ENCODE measurements at places on chromosomes 16 and 17.

- DNase-seq = peak; percentile 1
Measured at GRCh38 chr17:39738983-39739884, 1.5 kb downstream of the GRB7 start.

- DNase-seq = no peak
Measured at GRCh38 chr17:77782201-77782600, 176.3 kb upstream of the TNRC6C start.

DNA sequence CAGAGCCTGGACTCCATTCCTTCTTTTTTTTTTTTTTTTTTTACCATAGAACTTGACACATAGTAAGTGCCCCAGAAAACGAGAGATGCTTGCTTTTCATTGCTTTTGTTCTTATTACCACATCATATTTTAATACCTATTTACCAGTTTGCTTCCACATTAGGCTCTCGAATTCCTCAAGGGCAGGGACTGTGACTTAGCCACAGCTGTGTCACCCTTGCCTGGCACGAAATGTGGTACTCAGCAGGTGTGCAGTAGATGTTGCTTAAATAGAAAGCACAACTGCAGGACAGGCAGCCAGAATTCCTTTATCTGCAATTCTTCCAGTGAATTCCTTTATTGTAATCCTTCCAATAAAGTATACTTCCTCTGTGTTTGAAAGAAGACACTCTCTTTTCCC is 393.0 kb downstream of the HAPSTR1 start:
- DNase-seq = no peak

- peak; percentile 77 for DNase-seq
Measured at GRCh38 chr17:42548070-42548837, 4.5 kb upstream of the HSD17B1 start.

DNA sequence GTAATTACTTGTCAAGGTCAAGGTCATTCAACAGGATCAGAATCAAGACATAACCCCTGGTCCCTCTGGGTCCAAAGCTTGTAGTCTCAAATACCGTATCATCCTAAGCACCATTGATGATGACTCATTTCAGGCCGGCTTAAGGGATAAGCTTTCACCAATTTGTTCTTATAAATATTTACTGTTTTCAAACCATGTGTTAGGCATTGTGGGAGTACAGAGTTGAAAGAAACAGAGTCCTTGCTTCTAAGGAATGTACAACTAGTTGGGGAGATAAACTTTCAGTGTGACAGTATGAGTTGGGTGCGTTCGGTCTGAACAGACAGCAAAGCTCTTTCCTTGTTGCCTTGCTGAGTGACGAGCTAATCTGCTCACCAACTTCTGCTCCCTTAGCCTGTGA is 183.5 kb upstream of the MAF start:
- no peak for DNase-seq
